ENCODE measurements at places on chromosomes 4 and X. TPM values are rescaled to one million over a fixed set of nuclear protein-coding genes. Genes with fewer than 3 reads are reported as not detected.

The CYSLTR1 gene
- 0.31 TPM for total RNA-seq

The MTNR1A gene
- not detected for total RNA-seq

DNA sequence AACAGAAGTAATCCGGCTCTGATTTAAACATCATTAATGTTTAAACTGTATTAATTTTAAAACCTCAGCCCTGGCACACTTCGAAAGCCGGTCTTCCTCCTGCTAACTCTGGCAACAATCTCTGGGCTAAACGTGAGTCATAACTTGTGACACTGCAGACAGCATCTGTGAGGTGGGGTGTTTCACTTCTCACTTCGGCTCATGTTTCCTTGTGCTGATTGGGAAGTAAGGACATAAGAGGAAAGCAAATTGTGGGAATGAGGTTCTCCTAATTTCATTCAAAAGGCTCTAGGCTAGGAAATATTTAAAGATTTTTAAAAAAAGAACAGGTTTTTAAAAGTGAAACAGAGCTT is 139.9 kb upstream of the USP9X start:
- H3K27ac ChIP-seq: no peak overlapping the region
- no peak overlapping the region for H3K4me3 ChIP-seq
- no peaks in the 10 kb centered on the region for H3K36me3 ChIP-seq
- H3K27me3 ChIP-seq: no peaks in the 10 kb centered on the region
- no peaks in the 10 kb centered on the region for H3K4me1 ChIP-seq
- no peak for DNase-seq

- no peaks in the 10 kb centered on the region for H3K36me3 ChIP-seq
- no peak overlapping the region for H3K4me3 ChIP-seq
These were observed 63.3 kb downstream of the GALNT7 start for GRCh38 chr4:173231916-173232315.

DNA sequence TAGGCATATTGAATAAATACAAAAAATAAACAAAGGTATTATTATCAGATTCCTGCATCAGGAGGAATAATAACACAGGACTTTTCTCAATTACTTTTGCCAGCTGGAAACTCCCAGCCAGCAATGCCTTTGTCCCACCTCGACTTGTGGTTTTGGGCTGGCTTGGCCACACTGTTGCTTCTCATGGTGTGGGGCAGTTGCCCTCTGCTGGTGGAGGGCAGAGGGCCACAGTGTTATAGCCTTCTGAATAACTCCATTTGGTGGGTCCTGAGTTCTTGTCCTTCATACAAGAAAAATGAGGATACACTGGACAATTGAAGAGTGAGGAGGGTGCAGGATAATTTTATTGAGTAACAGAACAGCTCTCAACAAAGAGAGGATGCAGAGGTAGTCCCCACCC is 1206.0 kb upstream of the ADGRL3 start:
- DNase-seq: no peak
- H3K36me3 ChIP-seq: no peaks in the 10 kb centered on the region
- H3K4me1 ChIP-seq: no peaks in the 10 kb centered on the region

DNA sequence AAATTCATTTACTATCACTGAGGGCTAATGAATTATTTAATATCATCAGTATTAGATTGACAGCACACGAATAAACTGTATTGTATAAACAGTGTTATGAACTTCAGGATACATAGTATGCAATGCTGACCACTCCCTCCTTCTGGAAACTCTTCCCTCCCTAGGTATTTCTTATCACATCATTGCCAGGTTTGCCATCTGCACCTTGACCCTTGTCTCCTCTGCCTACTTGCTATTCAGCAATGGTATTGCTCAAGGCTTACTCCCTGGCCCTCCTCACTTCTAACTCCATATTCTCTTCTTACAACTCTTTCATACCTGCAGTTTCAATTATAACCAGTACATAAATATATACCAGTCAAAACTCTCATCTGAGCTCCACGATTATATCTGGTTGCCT is 38.9 kb downstream of the ATP8A1 start:
- no peaks in the 10 kb centered on the region for H3K4me1 ChIP-seq
- H3K27ac ChIP-seq: no peak overlapping the region
- H3K4me3 ChIP-seq: no peak overlapping the region
- H3K36me3 ChIP-seq: peaks cover 7% of the 10 kb centered on the region
- no peak for DNase-seq
- H3K27me3 ChIP-seq: no peaks in the 10 kb centered on the region
